ENCODE measurements at places on chromosomes 5 and 9. TPM values are rescaled to one million over a fixed set of nuclear protein-coding genes. Genes with fewer than 3 reads are reported as not detected.

Gene LRRC70
- 0.37 TPM for total RNA-seq

DNA sequence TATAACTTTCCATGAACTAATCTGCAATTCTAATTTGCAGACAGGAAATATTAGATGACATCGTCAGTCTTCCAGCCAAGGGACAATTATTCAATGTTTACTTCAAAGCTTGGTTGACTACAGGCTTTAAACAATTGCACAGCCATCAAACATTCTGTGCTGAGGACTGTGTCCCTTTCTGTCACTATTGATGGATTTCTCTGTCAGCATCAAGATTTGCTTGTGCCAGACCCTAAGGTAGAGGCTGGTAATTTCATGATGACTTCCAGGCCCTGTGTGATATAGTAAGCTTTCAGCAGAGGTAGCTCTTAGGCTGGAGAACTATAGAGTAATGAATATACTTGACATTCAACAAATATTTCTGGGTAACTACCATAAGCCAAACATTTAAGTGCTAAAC is 229.3 kb upstream of the ACTBL2 start:
- no peak for DNase-seq

Gene TYRP1
- total RNA-seq: not detected

DNA sequence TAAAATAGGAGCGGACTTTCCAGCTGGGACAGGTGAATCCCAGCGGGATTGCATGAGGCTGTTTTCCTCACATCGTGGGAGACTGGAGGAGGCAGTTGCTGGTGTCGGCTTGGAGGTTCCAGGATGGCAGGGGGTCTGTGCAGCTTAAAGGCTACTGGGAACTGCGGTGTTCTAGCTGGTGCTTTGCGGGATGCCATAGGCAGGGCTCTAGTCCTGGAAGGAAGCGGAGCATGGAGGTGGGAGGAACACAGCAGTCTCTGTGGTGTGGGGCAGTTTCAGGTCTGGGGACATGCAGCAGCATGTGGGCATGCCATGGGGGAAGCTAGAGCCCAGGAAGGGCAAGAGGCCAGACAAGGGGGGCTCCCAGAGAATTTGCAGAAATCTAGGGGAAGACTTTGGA is 141.5 kb downstream of the NSG2 start:
- DNase-seq: no peak

Gene PCDHGA7
- not detected for total RNA-seq

Measured in HCT116 (cell line).